NCI-H187 (cell line): ENCODE measurements at places on chromosomes 1 and 21.
A peak's percentile ranks its signal among the peaks of the same experiment; 100 is the strongest.

- DNase-seq = no peak
Measured at GRCh38 chr1:203596673-203597210, 29.9 kb upstream of the ATP2B4 start.

DNA sequence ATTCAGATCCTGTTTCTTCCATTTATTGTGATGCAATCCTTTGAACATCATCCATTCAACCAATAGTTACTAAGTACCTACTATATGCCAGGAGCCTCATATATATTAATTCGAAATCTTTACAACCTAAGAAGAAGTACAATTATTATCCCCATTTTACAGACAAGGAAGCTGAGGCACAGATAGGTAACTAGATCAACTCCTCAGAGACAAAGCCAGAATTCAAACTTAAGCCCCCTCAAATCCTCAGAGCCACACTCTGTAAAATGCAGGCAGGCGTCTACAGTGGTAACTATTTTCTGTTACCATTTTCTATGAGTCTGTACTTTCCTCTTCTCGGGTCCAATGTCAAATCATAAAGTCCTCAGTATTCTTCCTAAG is 107.9 kb downstream of the SLC45A1 start:
- DNase-seq = no peak

DNA sequence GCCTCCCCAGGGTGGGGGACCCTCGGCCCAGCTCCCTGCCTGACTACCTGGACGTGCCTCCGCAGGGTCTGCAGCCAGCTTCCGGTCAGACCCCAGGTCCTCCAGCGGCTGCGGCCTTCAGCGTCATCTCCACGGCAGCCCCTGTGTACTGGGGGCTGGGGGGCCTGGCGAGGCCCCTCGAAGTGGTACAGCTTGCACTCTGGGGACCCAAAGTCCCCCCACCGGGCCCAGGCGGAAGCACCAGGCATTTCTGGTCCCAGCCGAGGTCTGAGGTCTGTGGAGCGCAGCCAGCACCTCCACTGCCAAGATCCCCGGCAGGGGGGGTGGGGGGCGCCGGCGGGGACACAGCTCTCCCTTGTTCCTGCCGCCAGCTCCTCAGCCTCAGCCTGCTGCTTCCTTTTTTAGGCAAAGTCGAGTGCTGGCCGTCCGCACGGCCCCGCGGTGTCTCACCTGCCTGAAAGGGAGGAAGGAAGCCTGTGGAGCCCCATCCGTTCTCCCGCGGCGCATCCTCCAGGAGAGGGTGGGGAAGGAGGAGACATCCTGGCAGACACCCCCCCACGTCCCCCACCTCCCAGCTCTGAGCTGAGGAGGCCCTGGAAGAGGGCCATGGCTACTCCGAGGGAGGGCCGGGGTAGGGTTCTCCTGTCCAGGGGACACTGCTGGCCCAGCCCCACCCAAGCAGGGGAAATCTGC is 1.2 kb upstream of the VWA1 start:
- DNase-seq = no peak

- DNase-seq = no peak
Measured at GRCh38 chr1:200448034-200448762, 38.4 kb upstream of the ZNF281 start.

DNA sequence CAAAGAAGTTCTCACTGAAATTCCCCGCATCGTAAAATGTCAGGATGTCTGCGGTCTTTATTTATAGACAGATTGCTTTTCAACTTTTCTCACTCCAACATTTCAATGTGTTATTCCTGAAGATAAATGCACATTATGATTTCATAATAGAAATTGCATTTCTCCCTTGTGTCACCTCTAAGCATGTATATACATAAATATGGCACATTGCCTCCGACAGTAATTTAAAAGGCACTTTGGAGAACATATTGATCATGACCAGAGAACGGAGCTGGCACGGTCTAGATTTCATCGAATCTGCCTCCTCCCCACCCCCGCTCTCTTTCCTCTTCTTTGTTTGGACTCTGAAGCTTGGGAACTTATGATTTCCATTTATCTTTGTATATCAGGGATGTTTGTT is 54.9 kb upstream of the IGSF21 start:
- DNase-seq = no peak

- DNase-seq = no peak
Measured at GRCh38 chr1:28815533-28816185, 3.7 kb downstream of the OPRD1 start.

DNA sequence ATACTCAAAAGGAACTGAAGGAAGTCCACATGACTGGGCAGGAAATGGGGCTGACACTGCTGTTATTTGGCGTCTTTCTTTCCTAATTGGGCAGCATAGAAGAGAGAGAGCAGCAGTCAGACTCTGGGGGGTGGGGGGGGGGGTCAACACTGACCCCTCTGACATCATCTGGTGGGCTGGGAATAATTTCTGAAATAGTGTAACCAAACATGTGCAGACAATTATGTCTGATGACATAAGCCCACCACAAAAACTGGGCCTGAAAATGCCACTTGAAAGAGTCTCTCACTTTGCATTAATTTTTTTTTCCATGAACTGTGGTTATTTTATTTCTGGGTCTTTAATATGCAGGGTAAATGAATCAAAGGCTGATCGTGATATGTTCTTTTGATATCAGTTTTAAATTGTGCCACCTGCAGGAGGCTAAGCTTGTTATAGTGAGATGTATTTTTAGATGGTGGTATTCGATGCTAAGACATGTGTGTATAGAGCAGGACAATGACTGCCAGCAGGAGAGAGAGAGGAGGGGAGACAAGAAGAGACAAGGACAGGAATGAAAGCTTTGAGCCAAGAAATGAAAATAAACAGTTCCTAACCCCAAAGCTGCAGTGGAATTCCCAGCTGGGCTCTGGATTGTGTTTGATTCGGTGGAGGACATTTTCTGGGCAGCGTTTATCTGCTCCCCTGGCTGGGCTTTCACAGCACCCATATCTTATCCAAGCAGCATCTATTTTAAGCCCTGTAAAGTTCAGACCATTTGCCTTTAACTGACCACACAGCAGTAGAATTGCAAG is 264.7 kb downstream of the PBX1 start:
- no peak for DNase-seq

DNA sequence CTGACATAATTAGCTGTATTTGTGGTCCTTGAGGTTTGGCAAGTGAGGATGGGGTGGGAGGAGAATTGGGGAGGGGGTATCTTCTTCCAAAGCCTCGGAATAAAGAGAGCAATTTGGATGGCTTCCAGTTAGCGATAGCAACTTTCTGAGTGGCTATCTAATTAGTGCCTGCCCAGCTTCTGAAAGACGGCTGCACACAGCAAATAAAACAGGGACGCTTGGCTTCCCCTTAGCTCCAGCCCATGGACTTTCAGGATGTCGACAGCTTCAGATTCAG is 31.1 kb downstream of the KLHDC7A start:
- DNase-seq = no peak

DNA sequence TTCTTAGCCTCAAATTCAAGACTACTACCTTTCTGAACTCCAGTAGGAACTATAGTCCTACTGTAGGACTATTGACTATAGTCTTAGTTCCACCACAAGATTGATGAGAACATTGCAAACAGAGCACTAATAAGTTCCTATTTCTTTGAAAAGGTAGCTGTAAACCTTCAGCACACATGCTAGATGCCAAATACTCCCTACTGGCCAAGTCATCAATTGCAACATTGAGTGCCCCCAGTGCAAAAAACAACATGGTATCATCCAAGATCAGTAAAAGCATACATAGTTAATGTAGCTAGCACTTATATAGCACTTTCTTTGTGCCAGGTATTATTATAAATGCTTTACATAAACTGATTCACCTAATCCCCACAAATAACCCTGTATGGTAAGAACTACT is 99.8 kb downstream of the MRPL39 start:
- no peak for DNase-seq

- no peak for DNase-seq
Measured at GRCh38 chr1:94597701-94598100, 56.1 kb upstream of the F3 start.

- no peak for DNase-seq
Measured at GRCh38 chr1:65357291-65357960, 48.1 kb downstream of the DNAJC6 start.

GRCh38 chr1:179079113-179079761 is 2.6 kb upstream of the TOR3A start:
- peak; percentile 81 for DNase-seq

GRCh38 chr1:162165528-162165927 is 96.0 kb downstream of the NOS1AP start:
- DNase-seq = no peak

GRCh38 chr1:8016210-8016894 is 9.8 kb downstream of the ERRFI1 start:
- DNase-seq = no peak

- no peak for DNase-seq
Measured at GRCh38 chr1:237927198-237927597, 36.5 kb upstream of the ZP4 start.

- DNase-seq = no peak
Measured at GRCh38 chr1:8943498-8944405, 1.9 kb upstream of the CA6 start.

- DNase-seq = no peak
Measured at GRCh38 chr21:44423941-44424607, 31.2 kb upstream of the LRRC3 start.

GRCh38 chr1:6154525-6155319 is 25.4 kb downstream of the CHD5 start:
- no peak for DNase-seq

- DNase-seq = no peak
Measured at GRCh38 chr1:154497026-154497806, 4.8 kb upstream of the TDRD10 start.

DNA sequence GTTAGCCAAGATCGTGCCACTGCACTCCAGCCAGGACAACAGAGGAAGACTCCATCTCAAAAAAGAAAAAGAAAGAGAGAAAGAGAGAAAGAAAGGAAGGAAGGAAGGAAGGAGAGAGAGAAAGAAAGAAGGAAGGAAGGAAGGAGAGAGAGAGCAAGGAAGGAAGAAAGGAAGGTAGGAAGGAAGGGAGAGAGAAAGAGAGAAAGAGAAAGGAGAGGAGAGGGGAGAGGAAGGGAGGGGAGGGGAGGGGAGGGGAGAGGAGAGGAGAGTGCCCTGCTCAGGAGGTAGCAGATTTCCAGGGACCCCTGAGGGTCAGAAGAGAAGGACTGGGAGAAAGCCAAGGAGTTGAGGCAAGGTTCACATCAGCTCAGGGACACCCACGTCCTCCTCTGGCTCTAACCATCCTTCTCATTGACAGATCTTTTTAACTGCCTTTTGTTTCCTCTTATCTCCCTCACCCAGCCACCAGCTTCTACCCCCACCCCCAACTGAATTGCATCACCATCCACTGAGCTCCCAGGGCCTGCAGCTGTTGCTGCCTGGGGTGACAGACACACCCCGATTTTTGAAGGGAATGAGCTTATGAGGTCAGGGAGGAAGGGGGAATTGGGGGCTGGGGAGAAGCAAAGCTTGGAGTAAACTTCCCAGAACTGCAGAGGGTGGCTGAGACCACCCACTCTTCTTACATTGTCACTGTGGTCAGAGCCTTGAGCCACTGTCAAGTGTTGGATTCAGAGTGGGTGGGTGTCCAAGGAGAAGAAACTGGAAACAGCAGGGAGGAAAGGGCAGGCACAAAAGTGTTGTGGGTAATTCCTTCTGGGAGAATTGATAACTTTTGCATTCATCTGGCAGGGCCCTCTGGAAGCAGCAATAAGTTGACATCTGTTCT is 91.6 kb downstream of the GLUL start:
- DNase-seq = no peak

DNA sequence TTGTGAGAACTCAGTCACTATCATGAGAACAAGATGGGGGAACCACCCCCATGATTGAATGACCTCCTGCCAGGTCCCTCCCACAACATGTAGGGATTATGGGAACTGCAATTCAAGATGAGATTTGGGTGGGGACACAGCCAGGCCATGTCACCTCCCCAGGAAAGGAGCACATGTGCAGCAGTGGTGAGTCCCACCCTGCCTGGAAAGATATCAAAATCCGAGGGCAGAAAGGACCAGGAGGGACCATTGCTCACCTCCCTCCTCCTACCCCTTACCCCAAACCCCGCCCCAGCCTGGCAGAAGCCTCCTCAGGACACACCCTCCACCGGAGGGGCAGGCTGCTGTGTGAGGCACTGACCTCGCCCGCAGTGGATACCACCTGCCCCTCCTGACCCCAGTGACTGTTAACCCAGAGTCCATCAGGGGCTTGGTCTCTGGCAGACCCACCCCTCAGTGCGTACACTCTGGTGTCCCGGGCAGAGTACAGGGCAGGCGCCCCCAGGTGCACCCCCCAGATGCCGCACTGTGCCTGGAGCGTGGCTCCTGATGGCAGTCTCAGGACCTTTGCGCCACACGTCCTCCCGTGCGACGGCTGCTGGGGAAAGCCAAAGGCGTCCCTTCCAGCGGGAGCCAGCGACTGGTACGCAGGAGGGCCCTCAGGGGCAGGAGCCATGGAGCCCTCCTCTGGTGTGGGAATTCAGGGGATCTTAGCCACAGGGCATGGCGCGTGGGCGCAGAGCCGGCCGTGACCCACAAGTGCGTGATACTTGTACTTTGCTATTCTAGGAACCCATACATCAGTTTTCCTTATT is 20.9 kb downstream of the PDXK start:
- DNase-seq = no peak

DNA sequence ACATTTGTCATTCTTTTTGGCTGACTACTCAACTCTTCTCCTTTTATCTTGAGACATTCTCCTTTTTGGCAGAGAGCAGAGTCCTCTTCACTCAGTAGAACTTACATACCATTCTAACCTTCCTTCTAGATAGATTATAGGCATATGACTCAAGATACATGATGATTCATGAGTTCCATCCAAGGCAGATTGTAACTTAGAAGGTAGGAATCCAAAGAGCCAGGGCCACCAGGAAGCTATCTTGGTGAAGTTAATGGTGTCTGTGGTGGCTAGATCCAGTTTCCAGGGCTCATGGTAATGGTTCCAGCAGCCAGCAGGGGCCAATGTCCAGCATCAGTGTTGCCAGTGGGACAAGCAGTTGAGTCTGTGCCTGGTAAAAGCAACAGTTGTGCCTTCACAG is 76.1 kb upstream of the KIAA0040 start:
- no peak for DNase-seq

DNA sequence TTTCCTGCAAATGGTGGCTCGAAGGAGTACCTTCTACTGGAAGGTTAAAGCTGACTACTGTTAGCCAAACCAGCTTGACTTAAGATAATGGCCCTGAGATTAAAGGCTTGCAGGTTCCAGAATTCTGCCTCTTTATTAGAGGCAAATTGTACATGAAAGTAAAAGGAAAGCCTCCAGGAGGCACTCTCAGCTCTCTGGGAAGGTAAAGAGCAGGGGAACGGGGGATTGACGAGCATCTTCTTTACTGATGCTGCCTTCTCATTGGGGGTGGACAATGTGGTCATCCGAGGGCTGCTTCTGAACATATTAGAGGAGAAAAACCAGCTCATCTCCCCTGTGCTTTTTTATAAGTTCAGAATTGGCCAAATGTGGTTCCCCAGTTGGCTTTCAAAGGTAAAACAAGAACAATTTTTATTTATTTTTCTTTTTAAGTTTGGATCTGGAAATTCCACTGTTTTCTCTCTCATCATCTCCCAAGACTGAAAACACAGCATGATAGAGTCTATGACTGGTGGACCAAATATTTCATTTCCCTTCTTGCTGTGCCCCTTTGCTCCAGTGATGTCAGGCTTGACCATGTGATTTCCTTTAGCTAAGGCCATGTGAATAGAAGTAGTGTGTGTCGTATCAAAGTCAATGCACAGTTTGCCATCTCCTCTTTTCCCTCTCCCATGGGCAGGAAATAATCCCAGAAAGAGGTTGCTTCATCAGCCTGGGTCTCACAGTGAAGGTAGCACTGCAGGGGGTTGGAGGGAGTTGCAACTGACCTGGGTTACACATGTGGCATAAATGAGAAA is 292.7 kb downstream of the PRDM2 start:
- no peak for DNase-seq

- peak; percentile 65 for DNase-seq
Measured at GRCh38 chr1:17922833-17923232, 167.7 kb downstream of the ACTL8 start.

GRCh38 chr1:62117018-62117750 is 77.5 kb upstream of the L1TD1 start:
- DNase-seq = no peak
